ENCODE measurements at places on chromosomes 16 and 17.

DNA sequence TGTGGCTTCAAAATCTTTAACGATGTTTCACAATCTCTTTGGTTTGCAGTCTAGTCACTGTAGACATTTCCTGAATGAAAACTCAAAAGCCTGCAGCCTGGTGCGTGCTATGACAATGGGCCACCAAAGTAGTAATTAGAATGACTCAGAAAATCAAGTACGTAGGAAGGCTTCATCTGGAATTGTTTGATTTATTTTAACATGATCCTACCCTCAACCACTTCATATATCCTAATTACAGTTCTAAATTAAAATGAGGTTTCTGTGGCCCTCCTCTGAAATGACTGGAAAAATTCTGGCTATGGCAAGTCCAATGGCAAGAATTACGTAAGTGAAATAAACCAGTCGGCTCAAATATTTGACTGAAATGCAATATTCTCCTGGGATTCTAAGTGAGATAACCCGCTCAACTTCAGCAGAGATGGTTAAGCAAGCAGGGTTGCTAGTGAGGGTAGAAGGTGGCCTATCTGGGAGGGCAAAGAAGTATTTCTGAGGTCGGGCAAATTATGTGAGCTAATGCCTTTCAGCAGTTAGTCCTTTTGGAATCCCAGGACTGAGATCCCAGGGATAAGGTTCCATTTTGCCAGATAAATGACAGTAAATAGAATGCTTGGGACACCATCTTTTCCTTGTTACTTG lies 145.6 kb upstream of the MYOCD start:
- no peak for DNase-seq

- DNase-seq, result no peak
These were observed 3.6 kb downstream of the APOBR start for GRCh38 chr16:28497861-28498599.

DNA sequence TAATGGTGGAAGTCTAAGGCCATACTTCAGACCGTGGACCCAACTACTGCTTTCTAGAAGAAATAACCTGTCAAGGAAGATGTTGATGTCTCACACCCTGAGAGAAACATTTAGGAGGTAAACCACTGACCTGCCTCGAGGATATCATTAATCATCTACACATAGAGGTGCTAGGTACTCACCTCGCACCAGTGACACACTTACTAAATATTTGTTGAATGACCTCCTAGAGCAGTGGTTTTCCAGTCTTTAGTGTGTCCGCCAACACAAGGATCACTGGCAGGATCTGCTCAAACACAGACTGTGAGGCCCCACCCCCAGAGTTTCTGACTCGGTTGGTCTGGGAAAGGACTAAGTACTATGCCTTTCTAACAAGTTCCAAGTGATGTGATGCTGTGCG lies 197.4 kb upstream of the CACNG5 start:
- no peak for DNase-seq

GRCh38 chr16:81611721-81612120 lies 167.1 kb downstream of the CMIP start:
- no peak for DNase-seq

DNA sequence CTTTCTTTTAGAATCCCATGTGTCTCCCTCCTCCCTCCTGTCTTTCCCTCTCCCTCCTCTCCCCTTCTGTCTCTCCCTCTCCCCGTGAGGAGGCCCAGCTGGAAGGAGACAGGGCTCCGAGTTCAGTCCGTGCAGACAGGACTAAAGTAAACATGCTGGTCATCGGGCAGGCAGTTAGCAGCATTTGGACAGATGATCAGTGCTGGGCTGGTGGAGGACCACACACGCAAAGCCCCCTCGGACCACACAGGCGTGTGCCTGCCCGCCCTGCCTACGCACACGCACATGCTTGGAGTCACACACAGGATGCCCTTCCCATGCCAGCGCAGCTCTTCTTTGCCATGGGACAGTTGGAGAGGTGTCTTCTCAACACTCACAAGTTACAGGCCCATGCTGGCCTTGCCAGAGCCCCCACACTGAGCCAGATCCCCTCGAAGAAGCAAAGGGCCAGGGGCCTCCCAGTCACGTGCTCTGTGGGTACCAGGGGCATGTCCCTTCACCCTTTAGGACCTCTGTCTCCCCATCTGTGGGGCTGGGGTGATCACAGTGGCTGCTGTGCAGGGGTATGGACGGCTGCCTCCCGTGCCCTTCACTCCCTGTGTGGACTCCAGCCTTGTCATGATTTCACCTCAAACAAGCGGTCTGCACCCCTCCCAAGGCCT lies 215.7 kb upstream of the FOXF1 start:
- peak; percentile 51 for DNase-seq

- no peak for DNase-seq
These were observed 2.6 kb downstream of the GPR179 start for GRCh38 chr17:38341035-38341721.

- no peak for DNase-seq
These were observed 20.8 kb upstream of the PEMT start for GRCh38 chr17:17612085-17613022.

GRCh38 chr16:51236583-51236982 lies 85.5 kb upstream of the SALL1 start:
- DNase-seq, result no peak

DNA sequence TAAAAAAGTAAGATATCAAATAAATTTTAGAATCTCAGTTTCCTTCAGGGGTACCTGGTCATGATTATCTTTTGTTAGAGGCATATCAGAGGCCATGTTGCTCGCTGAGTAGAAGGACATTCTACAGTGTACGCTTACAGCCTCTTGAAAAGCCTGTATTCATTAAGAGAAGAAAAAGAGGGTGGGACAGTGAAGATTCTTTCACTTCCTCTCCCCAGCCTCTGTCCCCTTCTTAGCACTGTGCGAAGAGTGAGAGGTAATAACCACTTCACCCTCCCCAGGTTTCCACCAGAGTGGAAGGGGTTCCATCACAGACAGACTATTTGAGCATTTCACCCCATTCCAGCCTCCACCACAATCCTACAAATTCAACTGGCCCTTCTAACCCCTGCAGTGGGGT lies 4.8 kb upstream of the LPO start:
- no peak for DNase-seq

GRCh38 chr17:35709874-35710273 lies 21.6 kb upstream of the RASL10B start:
- DNase-seq, result no peak

- no peak for DNase-seq
These were observed 59.0 kb downstream of the TANGO6 start for GRCh38 chr16:68902003-68902968.

GRCh38 chr16:17082095-17082882 lies 388.5 kb downstream of the XYLT1 start:
- no peak for DNase-seq

DNA sequence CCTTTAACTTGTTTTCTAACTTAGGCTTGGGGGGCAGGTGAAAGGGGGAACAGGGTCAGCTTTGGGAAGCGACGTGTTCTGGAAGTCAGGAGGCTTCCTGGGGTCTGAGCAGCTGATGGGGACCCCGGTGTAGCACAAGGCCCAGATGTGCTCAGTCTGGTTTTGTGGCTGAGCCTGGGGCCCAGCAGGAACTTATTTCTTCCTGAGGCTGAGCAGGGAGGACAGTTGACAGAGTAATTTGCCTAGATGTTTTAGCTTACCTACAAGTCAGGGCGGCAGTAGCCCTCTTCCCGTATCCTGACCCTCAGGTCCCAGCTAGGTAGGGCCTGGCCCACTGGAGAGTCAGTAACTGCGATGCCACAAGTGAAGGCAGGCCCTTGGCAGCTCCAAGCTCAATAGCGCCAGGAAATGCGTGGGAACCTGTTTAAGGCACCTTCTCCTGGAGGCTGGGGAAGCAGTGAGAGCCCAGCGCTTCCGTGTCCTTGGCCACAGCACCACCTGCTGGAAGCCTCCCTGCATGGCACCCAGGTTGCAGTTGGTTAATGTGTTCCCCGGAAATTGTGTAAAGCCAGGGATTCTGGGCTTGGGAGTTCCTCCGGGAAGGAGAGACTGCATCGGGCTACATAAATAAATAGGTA lies 5.2 kb downstream of the CCR7 start:
- DNase-seq, result peak; percentile 93

GRCh38 chr16:84933774-84934631 lies 77.3 kb downstream of the ZDHHC7 start:
- no peak for DNase-seq

DNA sequence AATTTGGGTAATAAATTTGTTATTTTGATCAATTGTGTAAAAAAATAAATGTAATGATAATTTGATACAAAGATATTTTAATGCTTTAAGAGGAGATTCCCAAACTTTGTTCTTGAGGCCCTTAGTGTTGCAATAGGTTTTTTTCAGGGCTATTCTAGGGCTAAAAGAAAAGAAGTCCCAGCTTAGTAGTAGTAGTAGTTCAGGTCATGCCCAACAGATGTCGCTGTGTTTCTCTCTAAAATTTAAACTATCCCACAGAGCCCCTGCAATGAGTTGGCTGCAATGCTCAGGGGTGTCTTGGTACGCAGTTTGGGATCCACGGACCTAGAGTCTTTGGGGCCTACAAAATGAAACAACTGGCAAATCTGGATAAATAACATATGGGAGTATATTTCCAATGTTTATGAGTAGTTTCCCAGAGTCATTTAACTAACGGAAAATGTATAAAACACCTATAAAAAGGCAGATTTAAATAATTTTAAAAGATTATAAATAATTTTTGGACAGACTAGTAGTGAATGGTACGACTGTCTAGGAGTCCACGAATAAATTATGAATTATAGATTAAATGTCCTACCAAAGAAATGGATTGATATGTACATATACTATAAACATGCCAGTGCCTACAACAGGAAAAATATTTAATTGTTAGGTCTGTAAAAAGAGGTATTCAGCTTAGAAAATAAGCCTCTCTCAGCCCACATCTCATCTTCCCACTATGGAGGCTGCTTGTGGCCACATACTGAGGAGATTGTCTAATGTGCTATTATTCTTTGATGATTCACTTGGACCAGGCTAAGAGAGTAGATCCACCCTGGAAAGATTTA lies 228.5 kb upstream of the PMFBP1 start:
- DNase-seq, result no peak

DNA sequence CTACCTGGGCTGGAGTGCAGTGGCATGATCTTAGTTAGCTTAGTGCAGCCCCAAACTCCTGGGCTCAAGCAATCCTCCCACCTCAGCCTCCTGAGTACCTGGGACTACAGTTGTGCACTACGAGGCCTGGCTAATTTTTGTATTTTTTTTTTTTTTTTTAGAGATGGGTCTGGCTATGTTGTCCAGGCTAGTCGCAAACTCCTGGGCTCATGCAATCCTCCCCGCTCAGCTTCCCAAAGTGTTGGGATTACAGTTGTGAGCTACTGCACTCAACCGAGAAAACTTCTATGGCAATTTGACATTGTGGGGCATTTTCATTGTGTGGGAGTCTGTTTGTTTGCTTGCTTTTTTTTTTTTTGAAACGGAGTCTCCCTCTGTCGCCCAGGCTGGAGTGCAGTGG lies 30.0 kb downstream of the CRISPLD2 start:
- no peak for DNase-seq

DNA sequence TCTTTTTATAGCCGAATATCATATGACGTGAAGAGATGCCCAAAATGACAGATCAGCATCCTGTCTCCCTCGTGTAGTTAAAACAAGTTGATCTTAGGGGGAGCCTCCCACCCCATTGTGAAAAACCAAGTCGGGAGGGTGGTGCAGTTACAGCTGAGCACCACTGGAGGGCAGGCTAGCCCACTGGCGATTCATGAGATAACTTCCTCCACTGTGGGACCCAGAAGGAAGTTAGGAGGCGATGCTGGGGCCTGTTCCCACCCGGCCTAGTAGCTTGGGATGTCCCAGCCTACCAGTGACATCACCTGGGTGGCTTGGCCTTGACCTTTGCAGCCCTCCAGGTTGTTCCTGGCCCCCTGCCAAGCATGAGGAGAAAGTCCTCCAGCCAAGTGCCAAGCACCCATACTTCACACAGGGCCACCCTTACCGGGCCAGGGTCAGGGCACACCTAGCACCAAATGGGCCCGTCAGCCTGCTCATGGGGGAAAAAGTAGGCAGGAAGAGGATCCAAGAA lies 8.1 kb upstream of the CPNE2 start:
- peak; percentile 79 for DNase-seq

DNA sequence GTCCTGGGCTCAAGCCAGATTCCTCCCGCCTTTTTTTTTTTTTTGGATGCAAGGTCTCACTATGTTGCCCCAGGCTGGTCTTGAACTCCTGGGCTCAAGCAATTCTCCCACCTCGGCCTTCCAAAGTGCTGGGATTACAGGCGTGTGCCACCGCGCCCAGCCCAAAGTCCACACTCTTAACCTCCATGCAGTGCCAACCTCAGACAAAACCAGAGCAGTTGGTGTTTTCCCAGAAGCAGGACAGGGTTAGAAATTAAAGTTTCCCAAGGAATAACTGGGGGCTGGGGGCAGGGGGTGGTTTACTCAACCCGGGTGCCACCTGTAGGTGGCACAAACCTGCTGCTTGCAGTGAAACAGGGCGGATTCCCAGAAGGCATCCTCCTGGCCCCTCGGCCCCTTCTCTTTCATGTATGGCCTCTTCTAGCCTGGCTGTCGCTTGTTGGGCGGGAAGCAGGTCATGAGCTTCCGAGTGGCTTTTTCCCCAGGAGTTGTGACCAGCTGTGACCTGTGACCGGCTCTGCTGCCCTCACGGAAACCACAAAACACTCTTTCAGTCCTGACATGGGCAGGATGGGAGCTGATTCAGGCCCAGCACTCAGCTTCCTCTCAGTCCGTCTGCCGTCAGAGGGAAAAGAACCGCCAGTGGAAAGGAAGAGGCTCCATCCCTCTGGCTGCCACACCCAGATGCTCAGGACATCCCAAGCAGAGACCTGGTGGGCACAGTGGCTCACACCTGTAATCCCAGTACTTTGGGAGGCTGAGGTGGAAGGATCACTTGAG lies 25.6 kb upstream of the USP7 start:
- no peak for DNase-seq

DNA sequence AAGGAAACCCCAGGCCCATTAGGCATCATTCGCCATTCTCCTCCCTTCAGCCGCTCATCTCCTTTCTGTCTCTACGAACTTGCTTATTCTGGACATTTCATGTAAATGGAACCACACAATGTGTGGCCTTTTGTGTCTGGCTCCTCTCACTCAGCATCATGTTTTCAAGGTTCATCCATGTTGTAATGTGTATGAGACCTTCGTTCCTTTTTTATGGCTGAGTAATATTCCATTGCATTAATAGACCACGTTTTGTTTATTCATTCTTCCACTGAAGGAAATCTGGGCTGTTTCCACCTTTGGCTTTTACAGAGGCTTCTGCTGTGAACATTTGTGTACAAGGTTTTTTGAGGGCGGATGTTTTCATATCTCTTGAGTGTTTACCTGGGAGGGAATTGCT lies 3.2 kb downstream of the CRISPLD2 start:
- DNase-seq, result no peak

GRCh38 chr16:80018466-80018865 lies 417.9 kb upstream of the MAF start:
- no peak for DNase-seq

DNA sequence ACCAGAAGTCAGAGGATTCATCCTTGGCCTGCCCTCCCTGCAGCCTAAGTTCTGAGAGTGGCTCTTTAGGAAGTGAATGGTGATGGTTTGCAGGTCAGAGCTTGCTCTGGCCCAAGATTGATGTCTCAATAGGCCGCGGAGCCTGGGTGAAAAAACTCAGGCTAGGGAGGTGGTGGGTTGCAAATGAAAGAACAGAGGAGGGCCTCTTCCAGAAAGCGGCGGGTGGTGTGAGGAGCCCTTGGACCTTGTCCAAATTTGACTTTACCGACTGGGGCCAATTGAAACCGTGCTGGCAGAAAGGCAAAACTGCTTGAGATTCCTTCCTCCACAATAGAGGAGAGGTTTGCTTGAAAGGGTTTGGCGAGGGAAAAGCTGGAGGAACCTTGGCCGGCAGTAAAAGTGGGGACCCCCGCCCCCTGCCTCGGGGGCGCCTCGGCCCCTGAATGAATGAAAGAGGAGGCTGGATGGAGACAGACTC lies 331.3 kb downstream of the SEC14L1 start:
- no peak for DNase-seq
